ENCODE measurements at places on chromosomes 5 and 9.

- no peak for DNase-seq
Observed at GRCh38 chr9:28155671-28156070, 582.4 kb upstream of the C9orf72 start.

DNA sequence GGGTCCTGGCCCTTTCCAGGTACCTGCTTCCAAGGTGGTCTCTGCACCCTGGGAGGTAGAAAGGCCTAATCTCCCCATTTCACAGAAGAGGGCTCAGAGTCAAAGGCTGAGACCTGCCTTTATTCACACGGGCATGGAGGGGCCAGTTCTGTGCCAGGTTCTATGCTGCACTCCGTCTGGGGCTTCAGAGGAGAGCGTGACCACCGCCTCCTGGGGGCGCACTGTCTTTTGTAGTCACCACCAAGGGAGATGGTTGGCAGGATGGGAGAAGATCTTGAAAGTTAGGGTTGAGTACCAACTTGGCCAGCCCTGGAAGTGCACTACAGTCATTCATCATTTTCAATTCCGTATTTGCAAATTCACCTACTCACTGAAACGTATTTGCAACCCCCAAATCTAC lies 23.7 kb upstream of the PRDM12 start:
- no peak for DNase-seq

DNA sequence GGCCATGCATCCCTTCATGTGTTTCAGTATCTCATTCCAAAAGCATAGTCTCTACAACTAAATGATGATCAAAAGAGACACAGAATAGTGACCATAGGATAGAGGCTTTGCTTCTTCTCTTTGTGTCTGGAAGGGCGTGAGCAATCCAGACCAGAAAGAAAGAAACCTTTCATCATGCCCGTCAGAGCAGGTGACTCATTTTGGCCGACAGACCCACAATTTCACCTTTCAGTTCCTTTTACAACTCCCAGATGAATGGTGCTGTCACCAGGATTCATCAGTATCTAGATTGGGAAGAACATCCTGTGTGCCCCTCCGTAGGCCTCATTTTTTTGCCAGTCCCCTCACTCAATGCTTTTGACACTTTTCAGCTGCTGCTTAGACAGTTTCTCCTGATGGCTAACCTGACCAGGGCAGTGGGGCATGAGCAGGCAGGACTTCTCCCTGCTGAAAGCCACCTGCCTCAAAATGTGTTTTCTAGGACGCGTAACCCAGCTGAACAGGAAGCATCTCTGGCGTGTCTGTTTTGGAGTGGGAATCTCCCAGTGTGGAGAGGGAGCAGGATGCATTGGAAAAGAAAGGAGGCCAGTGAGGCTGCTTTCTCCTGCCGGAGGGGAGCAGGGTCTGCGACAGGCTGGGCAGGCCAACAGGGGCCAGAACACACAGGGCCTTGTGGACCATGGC lies 21.2 kb downstream of the ABLIM3 start:
- DNase-seq, result no peak

DNA sequence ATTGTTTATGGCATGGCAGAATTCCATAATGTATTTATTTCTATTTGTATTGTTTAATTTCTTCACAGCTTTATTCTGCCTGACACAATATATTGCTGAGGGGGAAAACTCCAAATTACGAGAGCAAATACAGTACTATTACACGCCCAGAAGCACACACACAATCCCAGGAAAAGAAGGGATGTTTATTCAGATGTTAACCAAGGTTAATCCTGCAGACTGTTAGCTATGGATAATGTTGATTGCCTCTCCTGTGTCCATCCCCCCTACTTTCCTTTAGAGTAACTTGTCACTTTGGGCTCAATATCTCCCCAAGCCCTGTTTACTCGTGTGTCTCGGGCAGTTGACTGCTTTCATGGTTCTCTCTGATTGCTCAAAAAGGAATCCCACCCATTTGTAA lies 84.2 kb upstream of the ERCC6L2 start:
- no peak for DNase-seq

- no peak for DNase-seq
Observed at GRCh38 chr5:24788829-24789514, 144.2 kb upstream of the CDH10 start.

GRCh38 chr5:135269199-135269598 lies 129.8 kb downstream of the MACROH2A1 start:
- DNase-seq, result no peak

- no peak for DNase-seq
Observed at GRCh38 chr5:179194201-179194910, 134.2 kb downstream of the ZNF354C start.
